Activated naive CD8-positive, alpha-beta T cell treated with anti-CD3 and anti-CD28 coated beads for 36 hours (primary cell): ENCODE measurements at places on chromosomes 1 and 21. TPM values are rescaled to one million over a fixed set of nuclear protein-coding genes. Genes with fewer than 3 reads are reported as not detected.

GRCh38 chr1:157042846-157043245 is 2.7 kb downstream of the ARHGEF11 start:
- H3K4me3 ChIP-seq, result no peak overlapping the region
- H3K27ac ChIP-seq, result no peak overlapping the region
- peaks cover 83% of the 10 kb centered on the region for H3K27me3 ChIP-seq
- H3K4me1 ChIP-seq, result peaks cover 17% of the 10 kb centered on the region
- DNase-seq, result no peak
- no peaks in the 10 kb centered on the region for H3K36me3 ChIP-seq

Gene MYOM3
- total RNA-seq, result not detected

DNA sequence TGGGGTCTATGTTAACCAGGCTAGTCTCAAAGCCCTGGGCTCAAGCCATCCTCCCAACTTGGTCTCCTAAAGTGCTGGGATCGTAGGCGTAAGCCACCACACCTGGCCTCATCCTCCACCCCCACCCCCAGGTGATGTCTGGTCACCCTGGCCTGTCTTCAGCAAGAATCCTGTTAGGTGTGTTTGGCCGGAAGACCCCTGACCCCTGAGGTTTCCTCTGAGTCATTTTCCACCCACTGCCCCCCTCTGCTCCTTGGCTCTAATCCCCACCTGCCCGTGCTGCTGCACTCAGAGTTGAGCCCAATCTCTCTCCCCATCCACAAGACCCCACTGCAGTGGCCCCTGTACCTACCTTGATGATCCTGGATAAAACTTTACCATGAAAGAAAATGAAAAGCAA is 25.2 kb downstream of the SLC66A1 start:
- no peak overlapping the region for H3K4me3 ChIP-seq
- peaks cover 13% of the 10 kb centered on the region for H3K4me1 ChIP-seq
- DNase-seq, result no peak

DNA sequence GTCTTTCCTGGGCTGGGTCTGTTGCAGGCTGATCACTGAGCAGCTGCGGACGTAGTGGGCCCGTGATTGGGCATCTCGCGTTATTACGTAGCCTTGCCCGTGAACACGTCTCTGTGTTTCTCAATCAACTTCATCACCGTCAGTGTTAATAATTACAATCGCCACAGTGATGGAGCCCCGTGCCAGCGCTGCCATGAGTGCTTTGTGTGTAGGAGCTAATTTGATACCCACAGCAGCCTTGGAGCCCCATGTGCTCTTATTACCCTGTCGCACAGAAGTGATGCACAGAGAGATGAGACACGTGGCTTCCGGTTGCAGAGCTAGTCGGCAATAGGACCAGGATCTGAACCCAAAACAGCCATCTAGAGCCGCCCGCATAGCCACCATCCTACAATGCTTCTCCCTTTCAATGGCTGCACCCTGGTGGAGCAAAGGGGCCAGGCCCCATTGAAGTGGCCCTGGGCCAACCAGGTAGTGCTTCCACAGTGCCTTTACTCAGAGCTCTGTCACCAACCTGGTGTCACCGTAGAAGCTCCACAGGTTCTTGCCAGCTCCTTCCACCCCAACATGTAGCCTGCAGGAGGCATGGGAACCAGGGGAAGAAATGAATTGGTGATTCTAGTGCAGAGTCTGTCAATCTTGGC is 398.5 kb upstream of the VAMP3 start:
- H3K4me1 ChIP-seq, result no peaks in the 10 kb centered on the region
- H3K36me3 ChIP-seq, result no peaks in the 10 kb centered on the region
- H3K27ac ChIP-seq, result no peak overlapping the region

- no peak overlapping the region for H3K4me3 ChIP-seq
- no peak overlapping the region for H3K27ac ChIP-seq
- DNase-seq, result no peak
- H3K27me3 ChIP-seq, result no peaks in the 10 kb centered on the region
Measured at GRCh38 chr1:154006136-154006535, 15.6 kb downstream of the RPS27 start.
